ENCODE measurements at places on chromosomes 13 and 19.

GRCh38 chr19:2145831-2146241 is 5.5 kb downstream of the AP3D1 start:
- no peak for DNase-seq

- DNase-seq = no peak
Observed at GRCh38 chr19:17775991-17776803, 18.7 kb upstream of the B3GNT3 start.

DNA sequence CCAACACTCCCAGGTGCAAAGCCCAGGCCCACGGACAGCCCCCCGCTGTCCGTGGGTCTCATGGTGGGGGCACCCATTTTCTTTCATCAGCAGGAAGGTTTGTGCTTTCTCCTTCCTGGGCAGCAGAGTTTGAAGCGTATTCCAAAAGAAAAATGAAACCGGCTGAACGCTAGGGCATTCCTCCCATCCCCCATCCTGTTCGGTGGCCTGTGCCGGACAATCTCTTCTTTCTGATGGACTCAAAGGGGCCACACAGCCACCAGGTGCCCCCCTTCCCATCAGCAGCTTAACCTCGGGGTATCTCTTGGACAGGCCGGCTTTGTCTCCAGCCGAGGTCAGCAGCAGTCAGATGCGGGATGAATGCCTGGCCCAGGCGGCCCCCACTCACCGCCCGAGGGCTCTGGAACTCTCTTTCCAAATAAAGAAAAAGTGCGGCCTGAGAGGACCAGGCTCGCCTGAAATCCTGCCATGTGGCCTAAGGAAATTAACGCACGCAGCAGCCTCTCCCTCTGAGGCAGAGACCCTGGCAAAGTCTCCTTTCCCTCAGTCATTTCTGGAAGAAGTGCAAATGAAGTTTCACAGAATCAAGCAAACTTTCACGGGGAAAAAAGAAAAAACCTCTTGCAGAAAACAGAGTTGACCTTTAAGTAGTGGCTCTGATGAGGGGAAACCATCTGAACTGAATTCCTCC is 67.8 kb downstream of the RASA3 start:
- peak; percentile 53 for DNase-seq

DNA sequence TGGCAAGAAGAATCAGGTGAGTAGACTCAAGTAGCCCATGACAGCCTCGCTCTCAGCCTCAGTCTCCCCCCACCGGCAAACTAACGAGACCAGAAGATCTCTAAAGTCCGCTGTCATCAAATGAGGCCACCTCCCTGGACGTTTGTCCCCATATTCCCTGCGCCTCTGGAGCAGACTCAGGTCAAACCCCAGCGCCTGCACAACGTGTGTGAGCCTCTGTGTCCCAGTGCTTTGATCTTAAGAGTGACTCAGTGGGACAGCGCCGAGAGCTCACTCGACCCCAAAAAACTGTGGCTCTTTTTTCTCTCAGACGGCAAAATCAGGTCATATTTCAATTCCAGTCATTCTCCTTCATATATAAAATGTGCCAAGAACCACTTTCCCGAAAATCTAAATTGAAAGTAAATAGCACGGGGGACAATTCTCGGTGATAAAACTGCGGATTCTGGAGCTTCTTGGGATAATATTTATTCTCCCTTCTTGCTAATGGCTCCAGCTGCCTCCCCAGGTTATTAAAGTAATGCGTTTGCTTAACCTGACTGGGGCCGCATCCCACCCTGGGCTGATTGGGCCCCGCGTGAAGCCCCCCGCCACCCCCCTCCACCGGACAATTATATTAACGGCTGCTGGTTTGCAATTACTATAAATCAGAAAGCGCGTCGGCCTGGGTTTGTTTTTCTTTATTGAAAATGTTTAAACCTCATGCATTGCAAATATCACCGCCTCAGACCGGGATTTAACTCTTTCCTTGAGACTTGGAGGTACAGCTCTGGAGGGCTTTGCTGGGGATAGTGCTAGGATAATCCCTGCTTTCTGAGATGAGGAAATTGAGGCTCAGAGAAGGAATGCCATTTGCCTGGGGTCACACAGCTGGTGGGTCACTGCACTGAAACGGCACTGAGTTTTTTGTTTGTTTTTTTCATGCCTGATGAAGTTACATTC is 37.5 kb upstream of the ZNRF4 start:
- DNase-seq = no peak

GRCh38 chr19:24086974-24087595 is at the start of gene ZNF254:
ZNF254 (plus strand) TSS chr19:24087187; CDS start chr19:24087308, 121 bp downstream.
- DNase-seq = peak; percentile 92

GRCh38 chr19:48617146-48617937 is 1.6 kb downstream of the RPL18 start:
- no peak for DNase-seq

- DNase-seq = no peak
Observed at GRCh38 chr19:46176116-46176860, 28.2 kb downstream of the IGFL2 start.

GRCh38 chr19:51781999-51782398 is 13.0 kb upstream of the FPR3 start:
- no peak for DNase-seq

- DNase-seq = peak; percentile 75
Observed at GRCh38 chr19:14004619-14005348, 1.3 kb downstream of the RFX1 start.

DNA sequence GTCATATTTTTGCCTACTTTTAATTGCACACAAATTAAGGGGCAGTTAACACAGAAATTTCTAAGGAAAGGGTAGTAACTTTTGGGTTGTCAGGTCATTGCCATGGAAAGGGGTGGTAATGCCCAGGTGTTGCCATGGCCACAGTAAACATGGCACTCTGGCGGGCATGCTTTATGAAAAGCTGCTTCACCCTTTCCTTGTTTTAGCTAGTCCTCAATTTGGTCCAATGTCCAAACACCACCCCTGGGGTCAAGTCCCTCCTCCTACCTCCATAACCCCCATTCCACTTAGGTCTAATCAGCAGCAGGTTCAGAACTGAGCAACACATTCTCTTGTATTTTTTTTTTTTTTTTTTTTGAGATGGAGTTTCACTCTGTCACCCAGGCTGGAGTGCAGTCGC is 6.6 kb downstream of the FFAR2 start:
- no peak for DNase-seq

GRCh38 chr13:50678464-50679162 is 164.9 kb downstream of the DLEU7 start:
- DNase-seq = no peak

GRCh38 chr13:113421673-113422270 is 31.5 kb downstream of the ADPRHL1 start:
- DNase-seq = peak; percentile 57

DNA sequence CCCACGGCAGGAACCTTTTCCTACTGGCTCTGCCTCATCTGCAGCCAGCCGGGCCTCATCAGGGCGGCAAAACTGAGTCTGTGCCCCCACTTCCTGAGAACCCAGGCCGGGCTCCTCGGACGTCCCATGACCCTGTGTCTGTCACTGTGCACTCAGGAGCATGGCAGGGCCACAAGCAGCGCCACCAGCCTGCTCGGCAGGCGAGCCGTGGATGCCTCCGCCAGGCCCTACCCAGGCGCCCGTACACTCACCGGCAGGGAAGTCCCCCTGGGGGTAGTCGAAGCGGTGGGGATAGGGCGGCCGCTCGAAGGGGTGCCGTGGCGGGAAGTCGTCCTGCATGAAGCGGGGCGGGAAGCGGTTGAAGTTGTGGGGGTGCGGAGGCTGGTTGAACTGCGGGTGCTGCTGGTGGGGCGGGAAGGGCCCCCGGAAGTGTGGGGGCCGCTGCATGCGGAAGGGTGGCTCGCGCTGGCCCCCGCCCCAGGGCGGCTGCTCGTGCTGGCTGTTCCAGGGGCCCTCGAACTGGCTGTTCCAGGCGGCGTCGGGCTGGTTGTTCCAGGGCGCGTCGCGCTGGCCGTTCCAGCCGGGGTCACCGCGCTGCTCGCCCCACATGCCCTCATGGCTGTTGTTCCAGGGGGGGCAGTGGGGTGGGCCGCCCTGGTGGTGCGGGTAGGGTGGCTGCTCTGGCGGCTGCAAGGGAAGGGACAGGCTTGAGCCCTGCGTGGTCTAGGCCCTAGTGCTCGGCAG is 17.1 kb downstream of the CHERP start:
- DNase-seq = no peak

DNA sequence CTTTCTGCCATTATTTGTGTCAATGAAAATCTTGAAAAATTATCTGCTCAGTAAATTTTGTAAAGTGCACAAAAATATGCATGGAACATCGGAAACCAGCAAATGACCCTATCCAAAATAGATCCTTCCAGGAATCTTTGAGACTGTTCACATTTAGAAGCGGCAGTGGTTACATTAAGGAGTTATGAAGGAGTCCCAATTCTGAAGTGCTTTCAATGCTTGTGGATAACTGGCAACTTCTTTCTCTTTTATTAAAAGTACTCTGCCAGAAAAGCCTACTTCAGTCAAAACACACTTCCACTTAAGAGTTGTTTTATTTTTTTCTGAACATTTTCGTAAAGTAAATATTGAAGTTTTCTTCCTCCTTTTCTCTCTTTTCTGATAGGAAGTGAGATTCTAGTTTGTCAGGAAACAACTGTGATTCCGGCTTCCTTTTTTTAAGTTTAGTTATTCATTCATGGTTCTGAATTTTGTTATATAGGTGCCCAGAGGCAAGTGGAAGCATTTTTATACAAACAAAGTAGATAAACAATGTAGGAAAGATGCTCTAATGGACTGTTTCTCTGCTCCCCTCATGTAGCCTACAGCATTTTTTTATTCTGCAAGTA is 83.5 kb downstream of the PCDH9 start:
- DNase-seq = no peak

- DNase-seq = no peak
Observed at GRCh38 chr13:113627136-113627535, 30.9 kb downstream of the ATP4B start.

GRCh38 chr13:102017248-102017647 is 384.6 kb downstream of the FGF14 start:
- DNase-seq = no peak

DNA sequence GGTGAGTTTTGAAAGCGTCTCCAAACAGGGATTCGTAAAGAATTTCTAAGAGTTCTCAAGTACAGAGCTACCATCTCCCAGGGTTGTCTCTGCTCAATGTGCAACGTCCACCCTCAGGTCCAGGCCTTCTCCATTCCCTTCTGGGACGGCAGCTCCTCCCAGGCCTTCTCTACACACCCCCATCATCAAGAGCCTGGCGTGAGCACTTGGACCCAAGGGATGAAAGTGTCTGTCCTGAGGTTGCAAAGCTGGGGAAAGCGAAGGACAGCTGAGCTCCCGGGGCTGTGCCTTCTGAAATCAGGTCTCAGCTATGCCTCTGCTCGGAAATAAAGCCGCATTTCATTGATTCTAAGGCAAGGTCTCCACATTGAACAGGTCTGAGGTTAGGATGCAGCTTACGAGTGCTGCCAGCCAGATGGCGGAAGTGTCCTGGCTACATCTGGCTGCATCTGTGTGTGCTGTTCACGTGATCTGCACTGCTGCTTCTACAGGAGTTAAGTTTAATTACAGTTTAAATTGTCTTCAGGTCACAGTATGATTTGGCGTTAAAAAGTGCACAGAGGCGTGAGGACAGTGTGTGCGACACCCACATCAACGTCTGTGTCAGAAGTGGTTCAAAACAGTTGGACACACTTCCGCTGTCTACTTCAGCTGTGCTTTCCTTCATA is 27.0 kb upstream of the MIER2 start:
- no peak for DNase-seq

DNA sequence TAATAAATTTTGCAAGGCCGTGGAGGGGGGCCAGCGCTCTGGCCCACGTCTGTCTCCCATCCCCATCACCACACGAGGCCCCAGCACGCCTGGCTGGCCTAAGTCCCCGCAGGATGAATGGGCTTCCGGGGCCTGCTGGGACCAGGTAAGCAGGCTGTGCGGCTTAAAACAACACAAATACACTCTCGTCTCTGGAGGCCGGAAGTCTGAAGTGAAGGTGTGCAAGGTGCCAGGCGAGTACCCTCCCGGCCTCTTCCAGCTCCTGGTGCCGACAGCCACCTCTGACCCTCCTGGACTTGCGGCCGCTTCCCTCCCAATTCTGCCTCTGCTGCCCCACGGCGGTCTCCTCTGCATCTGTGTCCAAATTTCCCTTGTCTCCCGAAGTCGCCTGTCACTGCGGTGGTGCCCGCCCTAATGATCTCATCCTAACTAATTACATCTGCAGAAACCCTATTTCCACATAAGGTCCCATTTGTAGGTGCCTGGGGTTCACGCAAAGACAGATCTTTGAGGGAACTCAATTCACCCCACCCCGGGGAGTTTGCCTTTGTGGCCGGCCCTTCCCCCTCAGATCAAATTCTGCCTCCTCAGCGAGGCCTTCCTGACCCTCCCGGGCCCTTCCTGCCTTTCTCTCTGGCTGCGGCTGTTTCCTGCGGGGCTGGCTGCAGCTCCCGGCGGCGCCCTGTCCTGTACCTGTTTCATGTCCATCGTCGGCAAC is 8.1 kb upstream of the PTBP1 start:
- DNase-seq = no peak

GRCh38 chr19:47095476-47096099 is 18.0 kb downstream of the ZC3H4 start:
- DNase-seq = no peak

DNA sequence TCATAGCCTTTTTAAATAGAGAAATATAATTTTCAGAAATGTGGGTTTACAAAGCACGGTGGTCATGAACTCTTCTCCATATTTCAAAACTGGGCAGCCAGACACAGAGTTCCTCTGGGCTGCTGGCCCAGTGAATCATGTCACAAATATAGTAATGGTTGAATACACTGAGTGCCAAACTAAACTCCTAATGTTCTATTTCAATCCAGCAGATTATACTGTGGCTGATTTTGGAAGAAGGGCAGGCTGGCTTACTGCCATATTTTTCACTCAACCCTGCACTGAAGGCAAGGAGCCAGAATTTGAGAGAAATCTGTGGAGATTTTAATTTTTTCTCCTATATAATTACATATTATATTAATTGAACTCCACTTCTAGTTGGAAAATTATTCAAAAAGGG is 17.0 kb upstream of the PRR20A start:
- DNase-seq = peak; percentile 59

GRCh38 chr13:91144054-91144453 is 203.4 kb upstream of the MIR17HG start:
- DNase-seq = no peak

GRCh38 chr19:1445932-1446712 is 3.8 kb upstream of the APC2 start:
- no peak for DNase-seq

DNA sequence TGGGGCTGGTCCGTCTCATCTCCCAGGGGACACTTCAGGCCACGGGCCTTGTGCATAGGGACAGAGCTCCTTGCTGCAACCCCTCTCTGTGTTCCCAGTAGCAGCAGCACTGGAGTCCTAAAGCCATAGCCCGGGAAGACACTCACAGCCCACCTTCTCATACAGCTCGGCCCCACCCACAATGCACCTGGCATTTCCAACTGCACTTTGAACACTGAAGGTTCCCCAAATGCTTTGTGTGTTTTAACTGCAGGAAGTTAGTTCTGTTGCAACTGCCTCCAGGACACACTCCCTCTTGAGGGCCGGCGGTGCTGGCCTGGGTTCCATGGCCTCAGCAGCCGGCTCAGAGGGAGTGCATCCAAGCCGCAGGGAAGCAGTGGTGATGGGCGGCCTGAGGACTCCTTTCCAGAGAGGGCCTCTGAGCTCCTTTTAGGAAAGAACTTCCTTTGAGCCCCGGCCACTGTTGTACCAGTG is 22.7 kb upstream of the TMEM255B start:
- DNase-seq = peak; percentile 34

All from Right ventricle myocardium superior (tissue), 1 donor.